Motor neuron (in vitro differentiated cells): ENCODE measurements at places on chromosomes 5 and 9. TPM values are rescaled to one million over a fixed set of nuclear protein-coding genes. Genes with fewer than 3 reads are reported as not detected.

HK3 gene
- total RNA-seq: not detected in 2 replicates

LCN1 gene
- total RNA-seq: not detected in 2 replicates

CEL gene
- 0.57 and 1.0 TPM in 2 replicates for total RNA-seq

POLR3G gene
- 2.3 and 3.0 TPM in 2 replicates for total RNA-seq

GFRA3 gene
- total RNA-seq: 0.14 TPM in 1 of 2 replicates, not detected in the other

GDA gene
- 0.08 and 0.09 TPM in 2 replicates for total RNA-seq

ORM2 gene
- total RNA-seq: not detected in 2 replicates

PCDHB11 gene
- 5.3 and 6.3 TPM in 2 replicates for total RNA-seq

PCDHGB6 gene
- total RNA-seq: 42.9 and 46.7 TPM in 2 replicates

PCDHGA4 gene
- 0.22 and 0.38 TPM in 2 replicates for total RNA-seq

CTXN3 gene
- 0.75 TPM in 1 of 2 replicates, not detected in the other for total RNA-seq
